ENCODE measurements at places on chromosomes 13 and 19.

DNA sequence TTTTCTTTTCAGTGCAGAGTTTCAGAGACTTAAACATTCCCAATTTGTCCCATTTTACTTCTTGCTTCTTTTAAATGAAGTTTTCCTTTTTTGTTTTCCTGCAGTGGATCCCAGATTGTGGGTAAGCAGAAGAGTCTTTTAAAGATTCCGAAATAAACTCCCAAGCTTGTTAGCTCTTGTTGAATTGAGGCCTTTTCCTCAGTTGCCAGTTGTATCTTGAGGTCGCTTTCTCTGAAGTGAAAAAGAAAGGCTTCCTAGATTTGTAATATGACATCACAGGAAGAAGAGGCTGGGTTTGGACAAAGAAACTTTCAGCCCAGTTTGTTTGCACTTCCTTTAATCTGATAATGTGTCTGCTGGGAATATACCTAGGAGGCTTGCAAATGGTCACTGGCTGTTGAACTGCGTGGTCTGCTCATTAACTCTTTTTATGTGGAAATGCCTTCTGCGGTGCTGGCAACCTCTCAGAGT, at the start of gene LPAR6:
Gene LPAR6, minus strand, starts transcription at position 233 of the 471 bp plus-strand sequence. CDS start 690 bp downstream, outside the sequence.
- no peak for DNase-seq

GRCh38 chr13:60379837-60380565, 17.0 kb upstream of the TDRD3 start:
- no peak for DNase-seq

GRCh38 chr13:67299751-67300150, 69.6 kb upstream of the PCDH9 start:
- DNase-seq, result no peak

GRCh38 chr19:2494447-2495129, 18.7 kb downstream of the GADD45B start:
- no peak for DNase-seq

- no peak for DNase-seq
These were observed 11.6 kb downstream of the SPATA13 start for GRCh38 chr13:24172071-24172470.

DNA sequence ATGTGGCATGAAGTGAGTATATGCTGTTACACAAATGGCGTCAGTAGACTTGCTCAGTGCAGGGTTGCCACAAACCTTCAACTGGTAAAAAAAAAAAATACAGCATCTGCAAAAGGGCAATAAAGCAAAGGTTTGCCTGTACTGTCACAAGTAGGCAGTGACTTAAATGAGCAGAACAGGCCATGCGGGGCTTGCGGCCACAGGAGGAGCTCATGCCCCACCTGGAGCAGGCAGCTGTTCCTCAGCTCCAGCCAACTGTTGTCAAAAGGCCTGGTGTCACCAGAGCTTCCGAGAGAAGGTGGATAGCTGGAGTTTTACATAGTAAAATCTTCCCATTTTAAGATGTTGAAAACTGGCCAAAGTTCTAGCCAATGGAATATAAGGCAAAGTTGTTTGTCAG, 7.7 kb downstream of the ATP7B start:
- DNase-seq, result no peak

DNA sequence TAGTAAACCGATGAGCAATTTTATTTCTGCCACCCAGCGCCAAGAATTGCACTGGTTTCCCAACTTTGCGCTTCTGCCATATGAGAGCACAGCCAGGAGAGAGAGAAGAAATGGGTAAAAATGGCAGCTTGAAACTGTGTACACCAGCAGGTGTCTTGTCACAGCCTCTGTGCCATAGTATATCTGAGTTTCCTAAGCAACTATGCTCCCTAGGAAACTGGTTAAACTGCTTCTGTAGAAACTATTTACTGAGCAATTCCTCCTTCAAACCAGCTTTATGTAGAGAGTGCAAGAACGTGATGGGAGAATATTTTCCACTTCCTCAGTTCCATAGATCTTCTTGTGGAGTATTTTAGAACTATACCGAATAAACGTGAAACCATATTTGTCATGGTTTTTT, 1361.3 kb downstream of the PCDH9 start:
- no peak for DNase-seq

Measured in NCI-H1092 treated with DMSO at 0.1 percent for 48 hours (cell line).